ENCODE measurements at places on chromosomes 6 and 20.

GRCh38 chr6:134138226-134138975 is 86.0 kb upstream of the SLC2A12 start:
- DNase-seq, result no peak

DNA sequence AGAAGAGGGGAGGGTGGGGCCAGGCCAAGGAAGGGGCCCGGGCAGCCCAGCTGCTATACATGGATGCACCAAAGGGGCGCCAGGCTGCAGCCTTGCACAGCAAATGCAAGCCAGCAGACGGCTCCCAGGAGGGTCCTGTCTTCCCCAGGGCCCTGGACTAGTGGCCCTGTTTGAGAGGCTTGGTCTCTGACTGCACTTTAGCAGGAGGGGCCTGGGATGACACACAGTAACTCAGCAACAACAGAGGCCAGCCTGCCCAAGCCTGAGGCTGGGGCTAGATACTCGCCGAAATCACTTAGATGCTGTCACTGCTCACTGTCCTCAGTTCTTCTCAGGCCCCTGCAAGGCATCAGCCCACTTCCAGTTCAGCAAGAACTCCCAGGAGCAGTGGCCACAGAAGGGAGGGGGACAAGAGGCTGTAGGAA is 73.5 kb downstream of the TRAM2 start:
- DNase-seq, result no peak

- DNase-seq, result no peak
These were observed 19.3 kb upstream of the APMAP start for GRCh38 chr20:25011831-25012241.

- no peak for DNase-seq
These were observed 22.2 kb downstream of the CARMIL1 start for GRCh38 chr6:25301362-25301761.

- no peak for DNase-seq
These were observed 460.9 kb upstream of the SULF2 start for GRCh38 chr20:48246061-48246790.

Data from stimulated activated CD4-positive, alpha-beta T cell treated with anti-CD3 and anti-CD28 coated beads, Interleukin-1b, Interleukin-23, amount 100 ng/mL, for 48 hours (primary cell).